ENCODE measurements at places on chromosomes 2 and 18. TPM values are rescaled to one million over a fixed set of nuclear protein-coding genes. Genes with fewer than 3 reads are reported as not detected.

The COBLL1 gene
- not detected for total RNA-seq

The SH3RF3 gene
- 1.4 TPM for total RNA-seq

The PLGLB2 gene
- total RNA-seq, result 0.54 TPM

The CD226 gene
- total RNA-seq, result 53.3 TPM

The M1AP gene
- total RNA-seq, result 0.33 TPM

The SYT4 gene
- total RNA-seq, result not detected

The ASPRV1 gene
- total RNA-seq, result 0.73 TPM

The DYSF gene
- not detected for total RNA-seq

The STARD6 gene
- total RNA-seq, result not detected

The PDE11A gene
- total RNA-seq, result 0.12 TPM

The TUBA4A gene
- total RNA-seq, result 369 TPM

The IL1F10 gene
- not detected for total RNA-seq

The MRPS9 gene
- total RNA-seq, result 41.0 TPM

The TMEM131 gene
- total RNA-seq, result 25.8 TPM

The CYS1 gene
- total RNA-seq, result not detected

The VWC2L gene
- not detected for total RNA-seq

The DIS3L2 gene
- 34.5 TPM for total RNA-seq

The IL37 gene
- total RNA-seq, result not detected

The UGT1A9 gene
- total RNA-seq, result not detected

The C2orf15 gene
- total RNA-seq, result 1.1 TPM

The TMEM37 gene
- total RNA-seq, result not detected

The LONRF2 gene
- total RNA-seq, result 0.04 TPM

The SDC1 gene
- total RNA-seq, result not detected

The HSBP1L1 gene
- 16.9 TPM for total RNA-seq

The IL1R2 gene
- total RNA-seq, result 21.4 TPM

The HOXD3 gene
- not detected for total RNA-seq

The ANKRD62 gene
- total RNA-seq, result not detected

Data from activated CD4-positive, alpha-beta T cell treated with anti-CD3 and anti-CD28 coated beads for 36 hours (primary cell).